Neural progenitor cell (in vitro differentiated cells): ENCODE measurements at places on chromosomes 16 and 17. TPM values are rescaled to one million over a fixed set of nuclear protein-coding genes. Genes with fewer than 3 reads are reported as not detected.
A peak's percentile ranks its signal among the peaks of the same experiment; 100 is the strongest.

DNA sequence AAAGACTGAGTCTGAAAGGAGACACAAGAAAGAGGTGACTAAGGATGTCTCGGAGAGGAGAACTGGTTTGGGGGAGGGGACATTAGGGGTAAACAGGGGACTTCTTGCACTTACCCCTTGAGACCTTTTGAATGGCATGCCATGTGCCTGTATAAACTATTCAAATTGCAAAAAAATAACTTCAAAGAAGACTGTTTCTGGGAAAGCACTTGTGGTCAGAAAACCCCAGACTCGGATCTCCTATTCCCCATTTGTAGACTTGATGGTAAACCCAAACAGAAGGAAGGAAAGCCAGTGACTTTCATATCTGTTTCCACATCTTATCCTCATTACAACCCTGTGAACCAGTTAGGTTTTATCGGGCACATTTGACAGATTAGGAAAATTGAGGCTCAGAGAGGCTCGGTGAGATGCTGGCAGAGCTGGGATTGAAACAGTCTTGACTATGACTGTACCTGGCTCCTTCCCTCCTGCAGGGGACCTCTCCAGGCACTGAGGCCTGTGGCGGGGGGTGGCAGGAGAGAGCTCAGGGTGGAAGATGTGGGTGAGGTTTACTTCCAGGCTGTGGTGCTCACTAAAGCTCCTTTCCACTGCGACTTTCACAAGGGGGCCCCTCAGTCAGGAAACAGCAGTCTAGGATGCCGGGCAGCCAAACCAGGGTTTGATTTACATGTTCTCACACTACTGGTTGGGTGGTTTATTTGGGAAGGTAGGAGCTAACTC is 30.5 kb upstream of the PLCG2 start:
- H3K27ac ChIP-seq = no peak overlapping the region
- H3K4me1 ChIP-seq = no peaks in the 10 kb centered on the region
- peaks cover 8% of the 10 kb centered on the region for H3K27me3 ChIP-seq
- DNase-seq = no peak
- no peaks in the 10 kb centered on the region for H3K36me3 ChIP-seq
- H3K4me3 ChIP-seq = no peak overlapping the region

GRCh38 chr17:39662551-39663339 is 2.4 kb upstream of the TCAP start:
- peaks cover 30% of the 10 kb centered on the region for H3K27me3 ChIP-seq
- DNase-seq = no peak
- H3K36me3 ChIP-seq = no peaks in the 10 kb centered on the region
- no peak overlapping the region for H3K27ac ChIP-seq

The ABCC3 gene
- 0.22 TPM in 1 of 2 replicates, not detected in the other for total RNA-seq

- peaks cover 18% of the 10 kb centered on the region for H3K36me3 ChIP-seq
- H3K27me3 ChIP-seq = peaks cover 41% of the 10 kb centered on the region
- H3K4me1 ChIP-seq = peaks cover 5% of the 10 kb centered on the region
- no peak for DNase-seq
- H3K27ac ChIP-seq = peak overlapping the region; percentile 69
Observed at GRCh38 chr17:37642681-37643080, 565 bp downstream of the DDX52 start.

The CYB5B gene
- 67.9 and 108 TPM in 2 replicates for total RNA-seq

DNA sequence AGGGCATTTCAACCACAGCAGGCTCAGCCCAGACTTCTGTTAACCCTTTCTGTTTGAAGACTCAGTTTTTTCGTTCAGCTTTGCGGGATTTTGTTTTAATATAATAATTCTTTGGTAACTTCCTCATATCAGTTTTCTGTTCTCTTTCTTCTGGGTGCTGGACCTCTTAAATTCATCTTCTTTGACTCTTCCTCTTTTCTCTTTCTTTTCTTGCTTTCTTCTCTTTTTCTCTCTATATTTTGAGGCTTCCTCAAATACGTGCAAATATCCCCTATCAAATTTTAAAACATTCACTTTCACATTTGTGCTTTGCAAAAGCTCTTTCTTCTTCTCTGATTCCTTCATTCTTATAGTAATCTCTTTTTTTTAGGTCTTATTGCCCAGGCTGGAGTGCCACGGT is 136.3 kb downstream of the HS3ST3B1 start:
- peaks cover 8% of the 10 kb centered on the region for H3K4me1 ChIP-seq
- no peaks in the 10 kb centered on the region for H3K27me3 ChIP-seq
- no peak for DNase-seq

- no peak overlapping the region for H3K4me3 ChIP-seq
- H3K27ac ChIP-seq = no peak overlapping the region
- H3K4me1 ChIP-seq = peaks cover 3% of the 10 kb centered on the region
- peaks cover 3% of the 10 kb centered on the region for H3K27me3 ChIP-seq
- DNase-seq = no peak
Observed at GRCh38 chr17:78224231-78225087, 7.0 kb upstream of the TMEM235 start.

The CPNE7 gene
- total RNA-seq = 5.2 and 21.1 TPM in 2 replicates

DNA sequence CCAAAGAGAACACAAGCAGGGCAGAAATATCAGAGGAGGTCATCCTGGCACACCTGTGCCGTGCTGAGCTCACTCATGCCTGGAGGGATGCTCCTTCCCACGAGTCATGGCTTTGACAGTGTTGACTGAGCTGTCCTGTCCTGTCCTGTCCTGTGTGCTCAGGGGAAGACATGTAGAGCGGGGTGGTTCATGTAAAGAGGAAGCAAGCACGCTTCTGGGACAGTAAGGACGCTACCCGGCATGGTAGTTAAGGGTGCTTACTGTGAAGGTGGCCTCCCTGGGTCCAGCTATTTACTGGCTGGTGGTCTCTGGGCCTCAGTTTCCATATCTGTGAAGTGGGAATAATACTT is 398 bp downstream of the LGALS9 start:
- H3K4me1 ChIP-seq = no peaks in the 10 kb centered on the region
- no peak overlapping the region for H3K4me3 ChIP-seq
- no peaks in the 10 kb centered on the region for H3K36me3 ChIP-seq
- no peak for DNase-seq
- H3K27me3 ChIP-seq = no peaks in the 10 kb centered on the region

- H3K27me3 ChIP-seq = no peaks in the 10 kb centered on the region
- no peak overlapping the region for H3K27ac ChIP-seq
- H3K4me3 ChIP-seq = no peak overlapping the region
- no peak for DNase-seq
- no peaks in the 10 kb centered on the region for H3K36me3 ChIP-seq
- H3K4me1 ChIP-seq = peaks cover 13% of the 10 kb centered on the region
Observed at GRCh38 chr17:80847496-80848230, 144.0 kb upstream of the CHMP6 start.

DNA sequence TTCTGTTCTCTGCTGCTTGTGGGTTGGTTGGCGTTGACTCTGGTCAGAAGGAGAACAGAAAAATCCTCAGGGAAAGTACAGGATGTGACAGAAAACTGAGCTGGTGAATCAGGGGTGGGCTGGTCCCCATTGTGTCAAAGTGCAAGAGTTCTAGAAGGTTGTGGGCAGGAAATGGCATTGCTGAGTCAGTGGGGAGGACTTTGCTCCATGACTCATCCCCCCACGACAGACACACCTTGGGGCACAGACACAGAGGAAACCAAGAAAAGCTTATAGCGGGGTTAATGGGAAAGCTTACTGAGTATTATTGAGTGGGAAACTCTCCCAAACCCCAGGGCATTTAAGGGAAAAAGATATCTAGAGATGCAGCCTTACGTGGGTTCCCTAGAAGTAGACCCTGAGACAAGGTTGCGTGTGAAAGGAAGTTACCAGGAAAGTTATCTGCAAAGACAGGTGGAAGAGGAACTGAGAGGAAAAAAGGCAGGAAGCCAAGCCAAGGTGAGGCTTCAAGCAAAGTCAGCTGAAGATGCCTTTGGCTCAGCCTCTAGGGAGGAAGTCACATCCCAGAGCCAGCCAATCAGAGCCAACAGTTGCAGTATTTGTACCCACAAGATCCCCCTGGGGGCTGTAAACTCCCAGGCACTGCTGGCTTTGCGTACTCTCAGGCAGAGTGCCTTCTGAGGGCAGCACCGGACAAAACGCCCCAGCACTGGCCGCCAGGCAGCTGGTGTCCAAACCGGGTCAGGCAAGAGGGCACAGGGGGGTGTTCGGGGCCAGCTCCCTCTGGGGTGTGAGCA is 86.4 kb downstream of the FOXL1 start:
- DNase-seq = no peak
- H3K27me3 ChIP-seq = no peaks in the 10 kb centered on the region
- peaks cover 12% of the 10 kb centered on the region for H3K4me1 ChIP-seq
- no peak overlapping the region for H3K27ac ChIP-seq

GRCh38 chr17:46874906-46875305 is 23.5 kb downstream of the WNT9B start:
- H3K36me3 ChIP-seq = no peaks in the 10 kb centered on the region
- no peaks in the 10 kb centered on the region for H3K4me1 ChIP-seq
- DNase-seq = no peak
- no peaks in the 10 kb centered on the region for H3K27me3 ChIP-seq
- no peak overlapping the region for H3K27ac ChIP-seq

- H3K4me3 ChIP-seq = no peak overlapping the region
- no peaks in the 10 kb centered on the region for H3K36me3 ChIP-seq
- DNase-seq = no peak
- no peak overlapping the region for H3K27ac ChIP-seq
Observed at GRCh38 chr17:862582-862981, 80.4 kb downstream of the MRM3 start.

The NPIPB6 gene
- total RNA-seq = 1.3 and 6.2 TPM in 2 replicates

DNA sequence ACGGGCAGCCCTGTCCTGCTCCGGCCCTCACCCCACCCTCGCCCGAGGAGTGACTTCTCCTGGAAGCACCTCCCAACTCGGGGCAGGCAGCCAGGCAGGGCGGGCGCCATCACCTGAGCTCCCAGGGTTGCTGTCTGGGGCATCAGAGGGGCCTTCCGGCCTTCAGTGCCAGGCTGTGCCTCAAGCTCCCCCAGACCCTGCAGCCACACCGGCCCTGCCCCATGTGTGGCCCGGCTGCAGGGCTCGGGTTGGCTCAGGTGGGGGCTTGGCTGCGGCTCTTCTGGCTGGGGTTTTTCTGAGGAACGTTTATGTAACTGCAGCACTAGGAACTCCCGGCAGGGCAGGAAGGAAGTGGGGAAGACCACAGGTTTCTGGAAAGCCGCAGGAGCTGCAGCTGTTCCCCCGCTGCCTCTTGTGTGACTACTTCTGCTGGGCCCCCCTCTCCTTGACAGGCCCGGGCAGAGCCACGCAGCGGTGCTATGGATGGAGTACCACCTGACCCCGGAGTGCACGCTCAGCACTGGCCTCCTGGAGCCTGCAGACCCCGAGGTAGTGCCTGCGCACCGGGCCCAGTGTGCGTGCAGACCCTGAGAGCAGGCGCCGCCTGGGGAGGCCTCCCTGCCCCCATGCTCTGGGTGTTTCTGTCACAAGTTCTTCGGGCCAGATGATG is 45.6 kb downstream of the PRMT7 start:
- H3K4me3 ChIP-seq = no peak overlapping the region
- no peak overlapping the region for H3K27ac ChIP-seq

- DNase-seq = no peak
- H3K27me3 ChIP-seq = peaks cover 22% of the 10 kb centered on the region
- H3K36me3 ChIP-seq = no peaks in the 10 kb centered on the region
- H3K27ac ChIP-seq = no peak overlapping the region
- no peak overlapping the region for H3K4me3 ChIP-seq
- H3K4me1 ChIP-seq = peaks cover 22% of the 10 kb centered on the region
Observed at GRCh38 chr17:82318169-82318498, 726 bp upstream of the CD7 start.

DNA sequence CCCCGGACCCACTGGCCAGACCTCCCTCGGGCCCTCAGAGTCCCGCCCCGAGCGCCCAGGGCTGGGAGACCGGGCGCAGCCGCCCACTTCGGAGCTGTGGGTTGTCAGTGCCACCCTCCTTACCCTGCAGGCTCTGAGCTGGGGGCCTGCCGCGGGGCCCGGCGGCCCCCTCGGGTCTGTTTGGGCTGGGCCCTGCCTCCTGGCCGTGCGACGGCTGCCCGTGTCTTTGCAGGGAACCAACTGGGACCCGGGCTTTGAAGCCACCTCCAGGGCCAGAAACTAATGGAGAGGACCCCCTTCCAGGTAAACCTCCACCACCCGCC is 443 bp downstream of the TEDC2 start:
- H3K4me1 ChIP-seq = peaks cover 14% of the 10 kb centered on the region
- H3K4me3 ChIP-seq = peak overlapping the region; percentile 79
- no peaks in the 10 kb centered on the region for H3K27me3 ChIP-seq

DNA sequence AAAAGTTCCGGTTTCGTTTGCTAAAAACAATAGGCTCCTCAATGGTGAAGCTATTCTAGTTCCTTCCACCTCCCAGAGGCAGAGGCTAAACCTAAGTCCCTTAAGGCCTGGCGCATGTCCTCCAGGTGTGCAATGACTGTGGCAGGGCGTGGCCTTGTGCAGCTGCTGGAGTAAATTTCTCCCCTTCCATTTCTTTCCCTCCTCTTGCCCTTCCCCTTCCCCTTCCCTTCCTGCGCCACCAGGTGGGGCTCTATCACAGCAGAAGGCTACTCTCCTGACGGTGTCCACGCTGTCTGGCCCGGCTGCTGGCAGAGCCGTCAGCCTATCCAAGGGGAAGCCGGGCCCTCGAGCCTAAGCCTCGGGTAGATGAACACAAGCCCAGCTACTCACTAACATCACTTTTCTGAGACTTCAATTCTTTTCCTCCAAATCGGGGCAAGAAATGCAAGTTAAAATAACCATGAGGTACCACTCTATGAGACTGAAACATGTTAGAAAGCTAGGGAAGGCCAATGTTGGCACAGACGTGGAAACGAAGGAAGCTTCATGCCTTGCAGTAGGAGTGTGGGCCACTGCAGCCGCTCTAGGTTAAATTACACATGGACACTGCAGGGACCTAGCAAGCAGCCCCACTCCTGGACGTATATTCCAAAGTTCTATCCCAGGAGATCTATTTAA is 34.4 kb downstream of the C16orf78 start:
- H3K4me1 ChIP-seq = no peaks in the 10 kb centered on the region
- no peaks in the 10 kb centered on the region for H3K36me3 ChIP-seq
- H3K27me3 ChIP-seq = no peaks in the 10 kb centered on the region
- no peak overlapping the region for H3K27ac ChIP-seq
- peak; percentile 93 for DNase-seq

DNA sequence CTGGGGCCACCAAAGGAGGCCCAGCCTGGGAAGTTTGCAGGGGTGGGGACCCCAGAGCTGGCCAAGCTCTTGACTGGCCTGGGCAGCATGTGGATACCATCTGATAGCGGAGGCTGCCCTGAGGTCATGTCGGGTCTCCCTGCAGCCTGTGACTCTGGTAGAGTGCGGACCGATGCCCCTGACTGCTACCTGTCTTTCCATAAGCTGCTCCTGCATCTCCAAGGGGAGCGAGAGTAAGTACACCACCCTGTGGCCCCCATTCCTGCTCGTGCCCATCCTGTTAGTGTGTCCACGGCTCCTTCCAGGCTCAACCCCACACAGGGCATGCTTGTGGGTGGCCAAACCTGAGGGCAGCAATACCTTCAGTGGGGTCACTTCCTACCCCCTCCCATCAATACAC is 8.0 kb downstream of the CETP start:
- DNase-seq = no peak
- H3K27me3 ChIP-seq = no peaks in the 10 kb centered on the region
- H3K4me1 ChIP-seq = no peaks in the 10 kb centered on the region
- no peak overlapping the region for H3K27ac ChIP-seq

- no peak for DNase-seq
- H3K27me3 ChIP-seq = no peaks in the 10 kb centered on the region
- no peak overlapping the region for H3K4me3 ChIP-seq
Observed at GRCh38 chr16:50316102-50316847, 49.9 kb downstream of the ADCY7 start.

The XAF1 gene
- total RNA-seq = not detected in 2 replicates

GRCh38 chr16:59411961-59412841 is 678.1 kb upstream of the GOT2 start:
- peaks cover 4% of the 10 kb centered on the region for H3K4me1 ChIP-seq
- no peak overlapping the region for H3K4me3 ChIP-seq
- H3K27ac ChIP-seq = no peak overlapping the region
- DNase-seq = peak; percentile 41
- no peaks in the 10 kb centered on the region for H3K36me3 ChIP-seq
